Activated naive CD4-positive, alpha-beta T cell treated with Interleukin-2 at 50 U/mL for 16 hours (primary cell): ENCODE measurements at places on chromosomes 1 and 21.

GRCh38 chr21:45224189-45224938, 63.3 kb downstream of the POFUT2 start:
- DNase-seq = peak; percentile 69

- no peak for DNase-seq
Measured at GRCh38 chr1:151372058-151372934, at the start of gene SELENBP1. TSS of gene SELENBP1 (minus strand) at chr1:151372705. CDS start at chr1:151372641, 64 bp downstream.

- no peak for DNase-seq
Measured at GRCh38 chr21:43322805-43323204, 104.1 kb downstream of the SIK1 start.

DNA sequence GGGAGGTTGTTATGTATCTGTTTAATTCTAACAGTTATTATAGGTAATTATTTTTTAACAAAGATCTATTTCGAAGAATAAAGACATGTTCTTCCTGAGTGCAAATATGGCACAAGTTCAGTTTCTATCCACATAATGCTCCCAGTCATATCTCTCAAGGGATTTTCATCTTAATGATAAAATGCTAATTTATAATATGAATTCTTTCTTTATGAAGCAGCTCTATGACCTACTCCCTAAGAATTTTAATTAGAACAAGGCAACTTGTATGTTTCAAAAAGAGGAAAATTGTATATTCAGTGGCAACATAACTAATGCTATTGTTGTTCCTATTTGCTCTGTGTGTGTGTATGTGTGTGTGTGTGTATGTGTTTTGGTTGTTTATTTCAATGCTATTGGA, 1222.1 kb upstream of the NCAM2 start:
- DNase-seq = no peak

- DNase-seq = no peak
Measured at GRCh38 chr1:156540955-156541354, 31.4 kb downstream of the IQGAP3 start.

DNA sequence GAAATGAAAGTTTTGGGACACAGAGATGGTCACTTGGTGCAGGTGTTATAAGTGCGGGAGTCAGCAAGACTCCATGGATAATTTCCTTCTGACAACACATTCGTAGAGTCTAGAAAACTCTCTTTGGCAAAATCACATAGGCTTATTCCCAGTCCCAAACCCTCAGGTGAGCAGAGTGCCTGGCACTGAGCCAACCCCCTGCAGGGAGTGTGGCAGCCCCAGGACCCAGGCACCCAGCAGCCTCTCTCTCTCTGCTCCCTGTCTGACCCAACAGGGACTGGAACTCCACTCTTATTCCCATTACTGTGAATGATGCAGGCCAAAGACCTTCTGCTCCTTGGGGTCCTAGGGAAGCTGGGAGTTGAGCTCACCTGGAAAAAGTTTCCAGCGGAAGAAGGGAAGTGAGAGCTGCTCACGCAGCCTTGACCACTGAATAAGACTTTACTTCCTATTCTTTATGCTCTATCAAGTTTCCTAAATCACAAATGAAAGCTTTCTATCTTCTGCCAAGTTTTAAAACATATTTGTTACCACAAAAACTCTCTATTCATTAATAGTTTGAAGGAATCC, 132.6 kb upstream of the ETV3 start:
- DNase-seq = no peak

- no peak for DNase-seq
Measured at GRCh38 chr1:2447276-2448097, 28.6 kb upstream of the PLCH2 start.

DNA sequence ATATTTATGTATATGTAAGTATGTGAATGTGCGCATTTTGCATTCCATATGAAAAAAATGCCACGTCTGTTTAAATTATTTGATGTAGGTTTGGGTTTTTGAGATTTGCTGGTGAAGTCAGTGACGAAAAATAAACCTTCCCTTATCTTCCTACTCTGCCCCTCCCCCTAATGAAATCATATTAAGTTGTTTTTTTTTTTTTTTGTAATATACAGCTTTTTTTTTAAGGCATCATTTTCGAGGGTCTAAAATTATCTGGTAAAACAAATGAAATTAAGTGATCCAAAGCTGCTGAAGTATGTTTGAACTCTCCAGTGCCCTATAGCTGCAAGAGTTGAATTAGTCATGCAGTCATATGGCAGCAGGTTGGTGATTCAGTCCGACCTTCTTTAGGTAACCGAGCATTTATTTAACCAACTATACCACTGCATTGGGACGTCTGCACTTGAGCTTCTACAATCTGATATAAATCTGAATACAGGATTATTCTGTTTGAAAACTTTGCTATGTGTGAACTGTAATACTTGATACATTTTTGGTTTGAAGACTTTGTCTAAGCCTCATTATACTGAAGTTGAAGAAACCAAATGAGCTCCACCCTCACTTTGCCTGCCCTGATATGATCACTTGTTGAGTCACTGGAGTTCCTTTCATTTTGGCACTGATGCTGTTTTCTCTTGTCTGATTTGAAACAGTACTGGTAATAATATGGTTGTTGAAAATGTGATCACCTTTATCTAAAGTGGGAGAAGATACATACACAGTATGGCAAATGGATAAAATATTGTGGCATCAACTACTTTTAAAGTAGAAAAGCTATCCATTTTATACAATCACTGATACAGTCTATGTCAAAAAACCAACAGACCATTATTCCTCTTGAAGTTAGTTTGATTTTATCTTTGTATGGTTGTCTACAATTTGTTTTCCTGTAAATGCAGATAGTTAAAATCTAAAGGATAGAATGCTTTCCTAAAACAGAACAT, 11.7 kb downstream of the PDIK1L start:
- no peak for DNase-seq

DNA sequence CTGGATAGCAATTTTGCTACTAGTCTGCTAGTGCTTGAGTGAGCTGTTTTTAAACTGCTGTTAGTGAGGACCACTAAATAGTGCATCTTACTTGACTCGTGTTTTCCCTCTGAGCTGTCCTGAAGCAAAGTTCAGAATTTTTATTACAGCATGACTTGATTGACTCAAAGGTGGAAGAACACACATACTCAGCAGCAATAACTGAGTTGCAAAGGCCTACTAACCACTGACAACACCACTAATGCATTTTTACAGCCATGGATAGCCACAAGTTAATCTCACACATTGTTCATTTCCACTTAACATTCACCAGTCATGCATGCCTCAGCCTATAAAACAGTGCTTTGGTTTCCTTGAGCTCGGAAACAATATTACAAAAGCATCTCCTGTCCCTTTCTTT, 148.7 kb downstream of the RUNX1 start:
- no peak for DNase-seq

- no peak for DNase-seq
Measured at GRCh38 chr1:47727697-47728085, 269.5 kb downstream of the TRABD2B start.

DNA sequence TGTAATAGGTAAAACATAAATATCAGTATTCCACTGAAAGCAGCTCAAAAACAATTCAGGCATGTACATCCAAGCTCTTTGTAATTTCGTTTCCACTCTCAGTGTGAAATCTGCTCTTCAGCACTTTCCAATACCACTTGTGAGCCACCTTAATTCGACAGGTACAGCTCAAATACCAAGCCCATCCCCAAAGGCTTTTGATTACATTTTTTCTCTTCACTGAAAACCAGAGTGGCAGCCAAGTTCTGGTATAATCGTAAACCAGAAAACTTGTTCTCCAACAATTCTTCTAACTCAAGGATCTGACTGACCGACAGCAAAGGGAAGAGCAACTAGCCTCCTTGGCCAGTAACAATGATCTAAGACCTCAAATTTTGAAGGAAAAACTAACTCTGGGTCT, 36.8 kb downstream of the FBXO42 start:
- no peak for DNase-seq

DNA sequence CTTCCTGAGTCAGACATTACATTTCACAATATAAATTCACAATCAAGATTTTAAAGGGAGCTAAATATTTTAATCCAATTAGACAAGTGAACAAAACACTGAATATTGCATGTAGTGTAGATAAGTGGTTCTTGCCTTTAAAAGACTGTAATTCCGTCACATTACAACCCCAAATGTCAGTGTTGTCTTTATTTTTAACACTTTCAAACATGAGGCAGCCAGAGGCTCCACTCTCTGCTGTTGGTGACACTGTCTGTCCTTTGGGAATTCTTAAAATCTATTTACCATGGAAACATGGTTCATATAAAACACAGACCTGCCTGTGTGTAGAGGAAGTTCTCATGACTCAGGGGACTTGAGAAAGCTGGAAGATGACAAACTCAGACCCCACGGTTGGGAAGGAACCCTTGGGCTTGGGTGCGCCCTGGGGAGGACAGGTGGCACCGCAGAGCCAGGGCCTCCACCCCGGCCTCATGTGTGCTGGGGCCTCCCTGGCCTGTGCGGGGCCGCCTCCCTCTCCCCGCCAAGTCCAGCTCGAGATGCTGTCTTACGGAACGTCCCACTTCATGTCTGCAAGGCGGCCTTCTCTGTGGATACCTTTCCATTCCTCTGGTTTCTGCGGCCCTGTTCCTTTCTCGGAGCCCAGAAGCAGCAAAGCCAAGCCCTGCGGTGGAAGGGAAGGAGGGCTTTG, 239.0 kb downstream of the SDCCAG8 start:
- no peak for DNase-seq

DNA sequence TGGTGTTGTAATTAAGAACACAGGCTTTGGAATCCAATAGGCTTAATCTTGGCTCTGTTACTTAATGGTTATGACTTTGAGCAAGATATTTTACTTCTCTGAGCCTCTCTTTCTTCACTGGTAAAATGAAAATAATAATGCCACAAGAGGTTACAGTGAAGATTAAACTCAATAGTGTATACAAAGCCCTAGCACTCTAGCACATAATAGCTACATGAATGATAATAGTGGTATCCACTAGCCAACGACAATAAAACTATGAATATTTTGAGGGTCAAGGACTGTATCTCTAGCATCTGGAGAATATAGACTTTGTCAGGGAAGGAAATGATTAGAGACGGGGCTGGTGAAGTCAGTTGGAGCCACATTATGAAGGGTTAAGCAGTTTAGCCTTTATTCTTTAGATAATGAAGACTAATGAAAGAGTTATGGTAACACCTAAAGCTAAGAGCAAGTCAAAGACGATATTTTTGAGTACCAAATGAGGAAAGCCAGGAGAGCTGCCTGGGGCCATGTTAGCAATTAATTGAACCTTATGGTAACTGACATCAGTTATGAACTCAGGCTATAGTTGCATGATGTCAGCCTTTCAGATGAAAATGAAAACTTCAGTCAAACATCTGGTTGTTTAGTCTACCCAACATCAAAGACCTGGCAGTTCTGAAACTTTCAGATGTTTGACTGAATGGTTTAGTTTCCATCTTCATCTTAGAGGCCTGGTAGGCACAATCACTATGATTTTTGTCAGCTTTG, 32.8 kb upstream of the RNF11 start:
- no peak for DNase-seq

DNA sequence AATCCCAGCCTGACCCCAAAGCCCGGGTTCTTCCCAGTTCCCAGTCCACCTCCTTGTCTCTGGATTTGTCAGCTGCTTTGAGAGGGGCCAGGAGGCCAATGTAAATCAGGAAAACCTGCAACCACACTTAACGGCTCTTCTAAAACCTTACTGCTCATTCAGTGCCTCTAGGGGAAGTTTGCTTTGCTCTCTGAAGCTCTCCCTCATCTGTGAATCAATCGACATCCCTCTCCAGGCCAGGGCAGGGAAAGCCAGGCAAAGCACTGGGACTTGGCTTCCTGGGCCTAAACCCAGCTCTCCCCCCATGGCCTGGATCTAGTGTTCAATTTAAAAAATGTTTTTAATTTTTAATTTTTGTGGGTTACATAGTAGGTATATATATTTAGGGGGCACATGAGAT, 9.3 kb downstream of the NKAIN1 start:
- no peak for DNase-seq

DNA sequence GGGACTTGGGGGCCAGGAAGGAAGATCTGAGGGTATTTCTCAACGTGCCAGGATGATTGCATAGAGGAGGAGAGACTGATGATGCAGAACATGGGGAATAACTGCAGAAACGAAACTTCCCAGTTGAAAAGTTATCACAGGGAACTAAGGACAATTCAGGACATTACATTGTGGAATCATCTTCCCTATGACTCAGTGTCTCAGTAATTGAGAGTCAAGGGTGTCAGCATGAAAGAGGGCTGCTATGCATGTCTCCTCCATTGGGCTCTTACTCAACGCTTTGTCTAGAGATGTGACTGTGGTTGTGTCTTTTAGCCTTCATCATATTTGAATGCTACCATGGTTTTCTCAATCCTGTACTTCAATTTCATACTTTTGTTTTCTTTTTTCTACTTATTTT, 48.9 kb upstream of the PTGFR start:
- no peak for DNase-seq

DNA sequence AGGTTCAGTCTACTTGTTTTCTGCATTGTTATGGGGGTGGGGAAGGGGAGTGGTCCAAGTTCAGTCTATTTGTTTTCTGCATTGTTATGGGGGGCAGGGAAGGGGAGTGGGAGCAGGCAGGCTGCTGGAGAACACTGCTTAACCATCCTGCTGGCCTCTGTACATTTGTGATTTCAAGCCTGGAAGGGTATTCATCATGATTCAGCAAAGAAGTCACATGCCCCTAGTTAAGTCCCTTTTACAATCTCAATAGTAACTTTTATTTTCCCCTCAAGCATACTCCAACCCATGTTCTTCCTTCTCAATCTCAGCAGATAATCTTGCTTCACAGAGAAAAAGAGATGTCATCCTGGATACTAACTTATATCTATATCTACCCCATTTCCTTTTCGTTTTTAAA, 7.9 kb downstream of the LYST start:
- no peak for DNase-seq

DNA sequence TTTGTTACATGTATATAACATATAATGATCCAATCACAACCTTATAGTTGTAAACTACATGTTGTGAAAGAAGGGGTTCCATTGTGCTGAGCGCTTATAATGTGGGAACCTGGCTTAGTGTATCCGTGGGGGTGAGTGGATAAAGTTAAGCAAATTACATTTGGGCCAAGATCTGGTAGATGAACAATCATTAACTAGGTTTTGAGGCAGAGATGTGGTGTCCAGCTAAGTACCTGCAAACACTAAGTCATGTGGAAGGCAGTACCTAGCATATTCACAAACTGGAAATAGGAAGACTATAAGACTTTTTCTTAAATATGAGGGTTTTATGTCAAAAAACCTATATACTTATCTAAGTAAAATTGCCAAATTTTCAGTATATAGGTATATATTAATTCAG, 167.2 kb upstream of the PDE4B start:
- DNase-seq = no peak
